ENCODE measurements at places on chromosomes 1 and 21.

DNA sequence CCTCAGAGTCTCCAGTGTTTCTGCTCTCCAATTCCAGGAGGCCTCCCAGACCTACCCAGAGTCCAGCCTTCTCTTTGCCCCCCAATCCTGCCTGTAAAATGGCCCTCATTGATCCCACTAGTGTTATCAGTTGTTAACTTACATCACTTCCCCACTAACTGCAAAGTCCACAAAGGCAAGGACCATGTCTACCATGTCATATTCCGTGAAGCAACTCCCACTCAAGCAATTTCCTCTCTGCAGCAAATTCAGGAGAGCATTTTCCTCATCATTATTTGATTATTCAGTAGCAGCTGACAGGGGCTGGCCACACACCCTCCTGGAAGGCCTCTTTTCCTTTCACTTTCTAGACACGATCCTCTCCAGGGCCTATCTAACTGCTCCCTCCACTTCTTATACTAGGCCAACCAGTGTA, 153.5 kb downstream of the RERE start:
- DNase-seq: no peak

GRCh38 chr1:27342391-27342777, 562 bp downstream of the SYTL1 start:
- no peak for DNase-seq

DNA sequence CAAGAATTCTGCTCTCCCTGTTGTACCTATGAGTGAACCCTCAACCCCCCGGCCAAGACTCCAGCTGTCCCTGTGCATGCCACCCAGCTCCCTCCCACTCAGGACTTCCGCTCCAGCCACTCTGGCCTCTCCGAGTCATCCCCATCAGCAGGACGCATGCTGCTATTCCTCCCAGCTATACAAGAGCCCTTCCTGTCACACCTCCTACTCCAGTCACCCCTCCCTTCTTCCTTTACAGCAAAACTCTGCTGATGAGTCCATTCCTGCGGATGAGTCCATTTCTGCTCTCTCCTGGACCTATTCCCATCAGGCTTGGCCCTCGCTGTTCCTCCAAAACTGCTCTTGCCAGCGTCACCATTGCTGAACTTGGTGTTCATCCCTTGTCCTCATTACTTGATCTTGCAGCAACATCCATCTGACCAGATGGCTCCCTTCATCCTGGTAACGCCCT, 42.2 kb downstream of the H3-3A start:
- no peak for DNase-seq

GRCh38 chr1:8373581-8374241, 55.8 kb downstream of the SLC45A1 start:
- no peak for DNase-seq

- DNase-seq: no peak
Measured at GRCh38 chr21:35893156-35893555, 167.2 kb downstream of the SETD4 start.

DNA sequence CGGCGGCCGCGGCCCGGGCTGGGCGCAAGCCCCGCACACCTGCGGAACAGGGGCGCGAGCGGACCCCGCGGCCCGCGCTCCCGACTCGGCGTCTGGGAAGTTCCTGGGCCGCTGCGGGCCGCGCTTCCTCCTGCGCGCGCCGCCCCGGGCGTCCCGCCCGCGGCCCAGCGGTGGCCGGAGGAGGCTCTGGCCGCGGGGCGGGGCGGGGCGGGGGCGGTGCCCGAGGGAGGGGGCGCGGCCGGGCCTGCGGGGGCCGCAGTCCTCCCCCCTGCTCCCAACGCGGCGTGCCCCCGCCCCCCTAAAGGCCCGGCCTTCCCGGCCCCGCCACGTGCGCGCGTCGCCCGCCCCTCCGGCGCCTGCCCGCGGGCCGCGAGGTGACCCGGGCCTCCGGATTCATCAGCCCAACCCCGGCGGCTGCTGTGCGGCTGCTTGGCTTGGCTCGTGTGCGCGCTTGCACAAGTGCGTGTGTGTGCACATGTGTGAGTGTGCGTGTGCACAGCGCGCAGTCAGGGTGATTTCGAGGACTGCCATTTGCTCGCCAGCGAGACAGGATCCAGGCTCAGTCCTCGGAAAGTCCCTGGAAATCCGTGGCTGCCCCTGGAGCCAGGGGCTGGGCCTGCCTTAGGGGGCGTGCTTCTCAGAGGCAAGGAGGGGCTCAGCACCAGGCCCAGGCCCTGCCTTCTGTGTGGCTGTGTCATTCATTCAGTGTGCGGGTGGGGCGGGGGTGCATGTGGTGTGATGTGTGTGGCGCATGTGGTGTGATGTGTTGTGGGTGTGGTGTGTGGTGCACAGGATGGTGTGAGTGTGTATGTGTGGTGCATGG, at the start of gene C2CD2:
Gene C2CD2 (minus strand): TSS at position 188 of the 823 bp plus-strand sequence. CDS start 370 bp downstream, outside the sequence.
- DNase-seq: no peak

DNA sequence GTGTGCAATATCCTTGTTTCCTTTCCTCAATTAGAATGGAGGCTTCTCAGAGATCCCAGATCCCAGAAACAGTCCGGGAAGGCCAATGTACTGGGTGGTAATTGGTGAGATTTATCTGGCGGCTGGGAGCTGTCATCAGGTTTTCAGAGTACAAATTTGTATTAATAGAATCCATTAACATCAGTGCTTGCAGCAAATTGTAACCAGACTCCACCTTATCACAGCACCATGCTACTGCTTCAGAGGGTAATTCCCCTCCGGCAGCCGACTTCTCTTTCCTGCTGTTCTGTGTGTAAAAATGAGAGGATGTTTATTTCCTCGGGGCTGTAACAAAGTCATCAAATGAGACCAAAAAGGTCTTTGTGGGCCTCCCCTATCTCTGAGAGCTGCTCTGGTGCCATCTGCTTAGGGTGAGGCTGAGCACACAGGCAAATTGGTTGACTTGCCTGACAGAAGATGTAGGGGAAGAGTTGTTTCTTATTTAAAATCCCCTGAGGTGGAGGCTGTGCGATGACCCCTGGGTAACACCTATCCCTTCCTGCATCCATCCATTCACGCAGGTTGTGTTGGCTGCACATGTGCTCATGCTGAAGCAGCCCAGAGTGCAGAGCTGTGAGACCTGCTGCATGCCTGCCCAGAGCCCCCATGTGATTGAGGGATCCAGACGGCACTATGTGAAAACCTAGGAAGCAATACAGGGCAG, 19.2 kb downstream of the NFASC start:
- DNase-seq: no peak

DNA sequence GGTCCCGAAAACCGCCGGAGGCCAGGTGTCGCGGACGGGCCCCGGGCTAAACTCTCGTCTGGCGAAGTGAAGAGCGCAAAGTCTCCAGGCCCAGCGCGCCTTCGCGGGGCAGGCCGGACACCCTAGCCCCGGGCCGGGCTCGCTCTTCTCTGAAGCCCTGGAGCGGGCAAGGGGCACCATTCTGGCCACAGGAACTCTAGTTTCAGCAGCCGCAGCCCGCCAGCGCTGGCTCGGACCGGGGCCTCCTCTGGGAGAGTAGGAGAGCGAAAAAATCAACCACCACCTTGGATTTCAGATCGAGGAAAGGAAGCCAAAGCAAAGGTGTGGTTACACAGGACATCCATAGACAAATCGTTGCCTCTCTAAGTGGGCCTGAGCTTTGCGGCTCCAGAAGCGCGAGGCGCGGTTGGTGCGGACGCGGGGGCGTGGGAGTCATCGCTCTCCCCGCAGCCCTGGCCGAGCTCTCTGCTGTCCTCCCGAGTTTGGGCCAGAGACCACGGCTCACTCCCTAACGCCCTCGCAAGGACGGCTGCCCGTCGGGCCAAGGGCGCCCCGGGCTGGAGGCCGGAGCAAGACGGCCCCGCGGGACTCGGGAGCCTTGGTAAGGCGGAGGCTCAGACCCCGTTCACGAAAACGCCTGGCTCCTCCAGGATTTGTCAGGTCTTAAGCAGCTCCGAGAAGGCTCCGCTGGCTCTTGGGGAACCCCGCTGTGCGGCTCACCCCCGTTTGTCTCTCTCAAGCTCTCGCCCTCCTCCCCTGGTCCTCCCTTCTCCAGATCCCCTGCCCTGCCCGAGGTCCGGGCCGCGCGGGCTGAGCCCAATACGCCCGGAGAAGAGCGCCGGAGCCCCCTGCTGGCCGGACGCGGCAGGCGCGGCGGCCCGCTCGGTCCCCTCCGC, 132.9 kb upstream of the DPYD start:
- no peak for DNase-seq

DNA sequence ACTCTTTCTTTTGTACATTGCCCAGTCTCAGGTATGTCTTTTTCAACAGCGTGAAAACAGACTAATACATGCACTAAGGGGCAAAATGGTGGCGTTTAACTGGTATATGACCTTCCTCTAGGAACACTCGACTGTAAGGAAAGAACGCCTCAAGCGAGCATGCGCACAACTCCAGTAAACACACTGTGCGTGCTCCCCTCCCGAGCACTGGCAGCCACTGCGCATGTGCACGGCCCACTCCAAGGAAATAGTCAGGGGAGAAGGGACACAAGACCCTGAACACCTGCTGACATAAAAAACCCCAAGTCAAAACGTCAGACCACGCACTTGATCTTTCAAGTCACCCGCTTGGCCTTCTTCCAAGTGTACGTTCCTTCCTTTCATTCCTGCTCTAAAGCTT, 173.5 kb downstream of the NPHP4 start:
- DNase-seq: no peak

DNA sequence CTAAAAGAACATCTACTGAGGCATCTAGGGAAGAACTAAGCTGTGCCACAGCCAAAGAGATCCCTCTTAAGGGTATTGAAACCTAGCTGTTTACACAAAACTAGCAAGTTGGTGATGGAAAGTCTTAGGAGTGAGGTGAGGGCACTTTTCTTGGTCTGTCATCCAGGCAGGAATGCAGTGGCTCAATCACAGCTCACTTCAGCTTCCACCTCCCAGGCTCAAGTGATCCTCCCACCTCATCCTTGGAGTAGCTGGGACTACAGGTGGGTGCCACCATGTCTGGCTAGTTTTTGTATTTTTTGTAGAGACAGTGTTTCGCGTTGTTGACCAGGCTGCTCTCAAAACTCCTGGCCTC, 2.4 kb downstream of the PLEKHO1 start:
- DNase-seq: no peak

DNA sequence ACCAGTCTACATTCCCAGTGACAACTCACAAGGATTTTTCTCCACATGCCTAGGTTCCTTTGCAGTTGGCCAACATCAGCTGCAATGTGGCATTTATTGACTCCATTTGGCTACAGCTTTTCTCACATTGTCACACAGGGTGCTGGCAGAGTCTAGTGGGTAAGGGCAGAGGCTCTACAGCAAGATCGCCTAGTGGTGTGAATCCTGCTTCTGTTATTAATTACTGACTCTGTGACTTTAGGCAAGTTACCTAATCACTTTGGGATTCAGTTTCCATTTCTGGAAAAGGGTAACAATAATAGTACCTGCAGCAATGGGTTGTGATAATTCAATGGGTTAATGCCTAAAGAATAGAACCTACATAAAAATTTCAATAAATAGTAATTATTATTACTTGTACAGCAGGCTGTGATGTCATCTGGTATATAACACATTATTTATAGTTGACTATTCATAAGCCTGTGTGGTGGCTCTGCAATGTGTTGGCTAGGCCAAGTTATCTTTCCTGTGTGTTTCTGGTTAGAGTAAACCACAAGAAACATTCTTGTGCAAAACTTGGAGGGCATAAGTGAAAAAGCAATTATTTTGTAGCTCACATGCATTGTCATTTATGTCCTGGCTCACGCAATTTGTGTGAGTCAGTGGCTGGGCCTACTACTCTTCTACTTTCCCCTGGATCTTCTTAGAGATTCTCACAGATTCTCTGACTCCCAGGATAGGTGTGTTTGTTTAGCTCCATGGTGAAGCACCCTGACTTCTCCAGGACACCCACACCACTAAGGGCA, 59.5 kb downstream of the PTGS2 start:
- no peak for DNase-seq

DNA sequence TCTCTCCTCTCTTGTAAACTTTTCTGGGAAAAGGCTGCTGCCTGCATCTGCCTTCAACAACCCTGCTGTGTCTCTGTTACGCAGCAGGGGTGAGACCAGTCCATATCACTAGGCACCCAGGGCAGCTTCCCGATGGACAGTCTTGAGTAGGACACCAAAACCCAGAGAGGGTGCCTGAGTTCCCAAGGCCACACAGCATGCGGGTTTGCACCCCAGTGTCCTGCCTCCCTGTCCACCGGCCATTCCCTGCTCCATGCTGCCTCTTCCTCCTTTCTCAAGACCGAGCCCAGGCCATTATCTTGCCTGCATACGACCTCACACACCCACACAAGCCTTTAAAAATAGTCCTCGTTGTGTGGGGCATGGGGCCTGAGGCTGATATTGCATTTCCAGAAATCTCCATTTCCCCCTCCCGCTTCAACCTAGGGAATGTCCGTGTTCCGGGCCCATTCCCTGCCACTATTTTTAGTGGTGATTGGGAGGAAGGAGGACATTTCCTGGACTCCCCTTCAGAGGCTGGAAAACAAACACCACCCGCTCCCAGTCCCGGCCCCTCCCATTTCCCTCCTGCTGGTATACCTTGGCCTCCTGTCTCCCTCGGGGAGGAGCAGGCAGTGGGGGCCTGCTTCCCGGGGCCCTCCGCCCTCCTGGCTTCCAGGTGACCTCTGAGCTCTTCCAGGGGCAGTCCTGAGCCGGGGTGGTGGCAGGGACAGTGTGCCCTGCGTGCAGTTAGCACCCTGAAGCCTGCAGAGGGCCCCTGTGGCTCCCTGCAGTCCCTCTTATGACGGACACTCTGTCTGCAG, 132.4 kb upstream of the TMEM51 start:
- DNase-seq: no peak

DNA sequence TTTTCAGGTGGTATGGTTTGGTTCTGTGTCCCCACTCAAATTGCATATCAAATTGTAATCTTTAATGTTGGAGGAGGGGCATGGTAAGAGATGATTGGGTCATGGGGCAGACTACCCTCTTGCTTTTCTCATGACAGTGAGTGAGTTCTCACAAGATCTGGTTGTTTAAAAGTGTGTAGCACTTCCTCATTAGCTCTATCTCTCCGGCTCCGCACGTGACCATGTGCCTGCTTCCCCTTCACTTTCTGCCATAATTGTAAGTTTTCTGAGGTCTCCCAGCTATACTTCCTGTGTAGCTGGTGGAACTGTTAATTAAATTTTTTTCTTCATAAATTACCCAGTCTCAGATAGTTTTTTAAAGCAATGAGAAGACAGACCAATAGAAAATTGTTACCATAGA, 843.2 kb downstream of the AMY1C start:
- DNase-seq: no peak

GRCh38 chr21:45269861-45270260, 17.8 kb downstream of the POFUT2 start:
- no peak for DNase-seq

GRCh38 chr21:26766826-26767325, 78.3 kb downstream of the ADAMTS1 start:
- DNase-seq: no peak

DNA sequence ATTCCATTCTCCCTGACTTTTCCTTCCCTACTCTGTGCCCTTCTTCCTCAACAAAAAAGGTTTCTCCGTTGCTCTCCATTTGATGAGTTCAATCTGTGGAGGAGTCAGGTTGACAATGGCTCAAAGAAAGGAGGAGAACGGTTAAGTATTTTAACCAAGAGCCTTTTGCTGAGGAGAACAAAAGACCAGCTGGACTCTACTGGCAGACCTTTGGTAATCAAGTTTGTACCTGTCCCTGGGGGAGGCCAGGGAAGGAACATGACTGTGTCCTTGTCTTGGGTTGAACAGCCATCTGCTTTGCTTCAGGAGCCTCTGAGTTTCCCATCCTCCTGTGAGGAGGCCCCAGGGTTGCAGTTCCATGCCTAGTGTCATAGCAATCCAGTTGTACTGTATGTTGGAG, 29.9 kb downstream of the TTF2 start:
- DNase-seq: no peak

GRCh38 chr1:60265560-60266535, 192.3 kb upstream of the C1orf87 start:
- DNase-seq: no peak
